ENCODE measurements at places on chromosomes 16 and 17. TPM values are rescaled to one million over a fixed set of nuclear protein-coding genes. Genes with fewer than 3 reads are reported as not detected.

PTX4 gene
- polyA plus RNA-seq, result 0.59 TPM

RHBDL3 gene
- polyA plus RNA-seq, result 1.7 TPM

MMP28 gene
- 4.5 TPM for polyA plus RNA-seq

KRT16 gene
- polyA plus RNA-seq, result 0.23 TPM

BRCA1 gene
- polyA plus RNA-seq, result 9.6 TPM

SLFN12 gene
- 8.2 TPM for polyA plus RNA-seq
